ENCODE measurements at places on chromosomes 7 and 10.

GRCh38 chr7:67301667-67302066 lies 305.0 kb downstream of the TYW1 start:
- DNase-seq, result no peak

- DNase-seq, result no peak
Observed at GRCh38 chr10:51643734-51644133, 55.7 kb downstream of the CSTF2T start.

GRCh38 chr7:117164620-117165019 lies 158.2 kb downstream of the WNT2 start:
- no peak for DNase-seq

DNA sequence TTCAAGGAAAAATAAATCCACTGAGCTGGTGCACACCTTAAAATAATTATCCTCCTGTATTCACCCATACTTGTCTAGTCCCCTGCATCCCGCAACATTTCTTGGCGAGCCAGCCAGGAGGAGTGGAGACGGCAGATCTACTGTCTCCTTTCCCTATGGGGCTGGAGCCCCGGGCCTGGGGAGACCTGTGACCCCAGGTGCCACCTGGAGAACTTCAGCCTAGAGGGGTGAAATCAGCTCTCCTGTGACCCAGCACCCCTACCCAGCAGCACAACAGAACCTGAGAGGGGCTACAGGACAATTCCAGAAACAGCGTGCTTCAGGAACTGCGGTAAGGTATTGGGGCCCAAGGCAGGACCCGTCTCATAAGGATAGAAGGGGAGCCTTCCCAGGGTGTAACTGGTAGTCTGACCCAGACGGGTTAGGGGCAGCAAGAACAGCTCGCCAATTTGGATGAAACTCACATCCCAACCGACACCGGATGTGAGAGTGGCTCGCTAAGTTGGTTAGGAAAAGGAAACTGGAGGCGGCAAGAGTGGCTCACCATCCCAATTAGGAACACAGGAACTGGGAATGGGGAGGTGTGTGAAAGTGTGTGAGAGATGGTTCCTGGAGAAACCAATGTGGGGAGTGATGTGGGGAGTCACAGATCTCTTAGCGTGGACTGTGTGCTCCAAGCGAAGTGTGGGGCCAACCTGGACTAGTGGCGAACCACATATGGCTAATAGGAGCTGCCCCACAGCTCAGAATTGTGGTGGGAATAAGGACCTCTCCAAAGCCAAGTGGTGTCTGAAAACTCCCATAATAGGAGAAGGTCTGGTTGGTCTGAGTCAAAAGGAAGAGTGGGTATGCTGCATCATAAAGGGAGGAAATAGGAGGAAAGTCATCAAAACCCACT lies 15.1 kb upstream of the DENND2A start:
- no peak for DNase-seq

All from GM12891 (cell line).